ENCODE measurements at places on chromosomes 11 and 22. TPM values are rescaled to one million over a fixed set of nuclear protein-coding genes. Genes with fewer than 3 reads are reported as not detected.
A peak's percentile ranks its signal among the peaks of the same experiment; 100 is the strongest.

DNA sequence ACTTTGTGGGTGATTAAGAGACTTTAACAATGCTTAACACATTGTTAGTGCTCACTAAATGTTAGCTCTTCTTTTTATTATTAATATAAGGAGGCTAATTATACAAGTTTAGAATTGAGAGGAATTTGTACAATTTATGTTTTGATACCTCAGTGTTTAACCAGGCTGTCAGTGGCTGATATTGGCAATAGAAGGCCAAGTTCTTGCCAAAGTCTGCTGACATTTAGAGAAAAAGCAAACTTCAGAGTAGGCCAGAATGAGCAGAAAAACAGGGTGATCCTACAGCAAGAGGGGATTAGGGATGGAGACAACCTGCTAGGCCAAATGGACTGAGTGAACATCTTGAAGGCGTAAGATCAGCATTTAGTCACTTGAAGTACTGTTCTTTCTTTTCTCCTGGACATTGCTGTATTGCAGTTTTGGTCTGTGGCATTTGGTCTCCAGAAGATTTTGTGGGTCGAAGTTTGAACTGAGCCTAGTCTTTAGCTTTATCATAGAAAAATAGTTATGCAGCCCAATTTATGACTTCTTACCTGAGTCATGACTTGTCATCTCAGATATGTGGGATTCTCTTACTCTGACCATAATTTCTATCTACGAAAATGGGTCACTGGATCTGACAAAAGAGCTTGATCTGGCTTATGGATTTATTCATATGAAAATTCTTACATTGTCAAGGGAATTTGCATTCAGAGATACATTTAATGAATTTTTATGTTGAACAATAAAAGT is 9.0 kb downstream of the TRIM44 start:
- DNase-seq, result peak; percentile 14

DNA sequence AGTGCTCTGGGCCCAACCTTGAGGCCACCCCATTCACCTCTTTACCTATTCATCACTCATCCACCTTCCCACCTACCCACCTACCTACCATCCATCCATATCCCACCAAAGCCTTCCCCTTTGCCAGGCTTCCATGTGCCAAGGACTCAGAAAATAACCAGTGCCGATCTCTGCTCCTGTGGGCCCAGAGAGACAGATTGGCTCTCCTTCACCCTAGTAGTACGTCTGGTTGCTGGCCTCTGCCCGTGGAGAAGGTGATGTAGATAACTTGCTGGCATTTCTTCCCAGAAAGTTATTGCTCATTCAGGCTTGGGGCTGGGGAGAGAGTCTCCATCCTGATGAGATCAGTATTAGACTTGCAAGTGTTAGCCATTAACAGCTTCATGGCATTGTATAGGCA is 45.2 kb downstream of the NEU3 start:
- no peak for DNase-seq

DNA sequence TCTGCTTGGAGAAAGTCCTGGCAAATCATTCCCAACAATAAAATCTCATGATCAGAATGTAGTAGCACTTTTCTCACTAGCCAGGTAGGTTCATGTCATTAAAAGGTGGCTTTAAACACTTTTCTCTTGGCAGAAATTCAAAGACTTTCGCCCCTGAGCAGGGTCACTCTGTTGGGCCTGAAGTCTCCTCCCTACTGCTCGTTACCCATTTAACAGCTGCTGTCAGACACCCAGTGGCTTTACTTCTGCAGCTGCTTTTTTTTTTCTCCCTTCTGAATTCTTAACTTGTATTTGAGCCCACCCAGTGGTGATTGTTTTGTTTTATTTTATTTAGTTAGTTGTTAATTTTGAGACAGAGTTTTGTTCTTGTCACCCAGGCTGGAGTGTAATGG is 25.0 kb downstream of the ARHGAP8 start:
- no peak for DNase-seq

DNA sequence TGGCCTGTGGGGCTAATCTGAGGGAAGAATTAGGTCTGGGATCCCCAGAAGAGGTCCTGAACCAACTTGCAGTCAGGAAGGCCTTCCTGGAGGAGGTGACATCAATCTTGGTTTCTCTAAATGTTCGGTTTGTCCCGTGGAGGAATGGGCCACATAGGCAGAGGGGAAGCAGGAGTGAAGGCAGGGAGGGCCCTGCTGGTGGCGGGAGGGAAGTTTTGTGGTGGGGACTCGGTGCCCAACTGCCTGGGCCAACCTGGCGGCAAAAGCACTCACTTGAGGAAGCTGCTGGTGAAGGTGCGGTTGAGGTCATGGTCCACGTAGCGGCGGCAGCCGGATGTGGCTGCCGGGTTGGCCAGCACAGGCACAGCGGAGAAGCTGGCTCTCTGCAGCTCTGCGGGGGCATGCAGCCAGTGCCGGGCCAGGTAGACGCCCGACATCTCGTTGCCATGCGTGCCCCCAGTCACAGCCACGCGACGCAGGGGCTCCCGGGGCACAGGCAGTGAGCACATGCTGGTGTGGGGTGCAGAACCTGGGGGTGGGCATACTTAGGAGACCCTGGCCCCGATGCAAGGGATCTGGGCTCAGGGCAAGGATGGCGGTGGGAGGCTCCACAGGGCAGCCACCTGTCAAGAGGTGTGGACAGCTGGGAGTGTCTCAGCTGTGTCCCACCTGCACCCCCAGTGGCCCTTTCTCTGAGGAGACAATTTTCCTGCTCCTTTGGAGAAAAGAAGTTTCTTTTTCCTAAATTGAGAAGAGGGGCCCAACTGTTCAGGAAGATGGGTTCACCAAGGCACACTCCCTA is 3.8 kb downstream of the ACY3 start:
- DNase-seq, result no peak

GRCh38 chr22:46612904-46613605 is 7.1 kb upstream of the GRAMD4 start:
- no peak for DNase-seq

GRCh38 chr11:59030037-59030436 is 56.1 kb upstream of the GLYATL1B start:
- DNase-seq, result no peak

DNA sequence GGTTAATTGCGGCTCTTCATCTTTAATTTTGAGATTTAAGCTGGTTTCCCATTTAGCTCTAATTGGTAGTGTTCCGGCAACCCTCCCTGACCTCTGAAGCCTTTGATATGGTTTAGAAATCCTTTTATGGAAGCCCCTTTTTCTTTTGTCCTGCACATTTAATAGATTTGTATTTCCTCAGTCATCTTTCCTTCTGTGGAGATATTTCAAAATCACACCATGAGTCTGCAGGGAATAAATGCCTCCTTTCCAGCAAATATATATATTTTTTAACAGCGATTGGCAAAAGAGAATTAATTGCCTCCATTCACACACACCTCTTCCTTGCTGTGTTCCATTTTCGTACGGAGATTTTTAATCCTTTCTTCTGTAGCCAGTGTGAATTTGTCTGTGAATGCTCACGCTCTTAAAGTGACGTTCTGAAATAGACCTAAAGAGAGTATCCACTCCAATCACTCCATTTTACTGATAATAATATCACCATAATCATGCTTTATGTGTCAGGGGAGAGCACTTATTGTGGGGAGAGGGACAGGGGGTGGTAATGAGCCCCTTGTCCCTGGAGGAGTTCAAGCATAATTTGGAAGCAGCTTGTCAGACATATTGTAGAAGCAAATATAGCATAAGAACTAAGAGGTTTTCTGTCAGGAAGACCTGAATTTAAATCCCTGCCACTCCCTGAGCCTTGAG is 142.5 kb upstream of the SYT13 start:
- DNase-seq, result no peak

- DNase-seq, result no peak
Measured at GRCh38 chr11:11972730-11973341, 35.6 kb downstream of the DKK3 start.

DNA sequence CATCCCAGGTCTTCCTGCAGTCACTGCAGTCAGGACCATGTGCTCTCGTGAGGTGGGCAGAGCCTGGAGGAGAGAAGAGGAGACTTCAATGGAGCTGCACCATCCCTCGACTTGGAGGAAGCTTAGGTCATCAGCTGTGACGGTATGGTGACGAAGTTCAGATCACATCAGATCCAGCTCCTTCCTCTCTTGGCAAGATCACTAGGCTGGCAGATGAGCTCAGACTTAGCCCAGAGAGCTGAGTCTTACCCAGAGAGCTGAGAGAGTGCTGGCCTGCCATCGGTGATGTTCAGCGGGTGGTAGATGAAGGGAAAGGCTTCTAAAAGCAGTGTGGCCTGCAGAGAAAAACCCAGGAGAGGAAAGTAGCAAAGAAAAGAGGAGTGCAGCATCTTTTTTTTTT is 1.8 kb upstream of the SLC15A3 start:
- DNase-seq, result peak; percentile 56

DNA sequence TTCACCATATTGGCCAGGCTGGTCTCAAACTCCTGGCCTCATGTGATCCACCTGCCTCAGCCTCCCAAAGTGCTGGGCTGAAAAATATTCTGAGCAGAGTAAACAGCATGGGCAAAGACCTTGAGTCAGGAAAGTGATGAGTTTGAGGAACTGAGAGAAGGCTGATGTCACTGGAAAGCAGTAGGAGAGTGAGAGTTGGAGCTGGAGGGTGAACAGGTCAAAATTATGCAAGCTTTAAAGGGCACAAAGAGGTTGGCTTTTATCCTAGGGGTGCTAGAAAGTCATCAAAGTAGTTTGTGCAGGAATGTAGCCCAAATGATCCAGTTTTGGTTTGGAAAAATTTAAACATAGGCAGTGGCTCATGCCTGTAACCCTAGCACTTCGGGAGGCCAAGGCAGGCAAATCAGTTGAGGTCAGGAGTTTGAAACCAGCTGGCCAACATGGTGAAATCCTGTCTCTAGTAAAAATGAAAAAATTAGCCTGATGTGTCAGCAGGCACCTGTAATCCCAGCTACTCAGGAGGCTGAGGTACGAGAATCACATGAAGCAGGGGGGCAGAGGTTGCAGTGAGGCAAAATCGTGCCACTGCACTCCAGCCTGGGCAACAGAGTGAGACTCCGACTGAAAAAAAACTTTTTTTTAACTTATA is 44.7 kb upstream of the CXCR5 start:
- no peak for DNase-seq

GRCh38 chr22:48948575-48949170 is 879.0 kb downstream of the BRD1 start:
- DNase-seq, result no peak

- no peak for DNase-seq
Measured at GRCh38 chr11:1203505-1204271, 19.2 kb upstream of the MUC5B start.

DNA sequence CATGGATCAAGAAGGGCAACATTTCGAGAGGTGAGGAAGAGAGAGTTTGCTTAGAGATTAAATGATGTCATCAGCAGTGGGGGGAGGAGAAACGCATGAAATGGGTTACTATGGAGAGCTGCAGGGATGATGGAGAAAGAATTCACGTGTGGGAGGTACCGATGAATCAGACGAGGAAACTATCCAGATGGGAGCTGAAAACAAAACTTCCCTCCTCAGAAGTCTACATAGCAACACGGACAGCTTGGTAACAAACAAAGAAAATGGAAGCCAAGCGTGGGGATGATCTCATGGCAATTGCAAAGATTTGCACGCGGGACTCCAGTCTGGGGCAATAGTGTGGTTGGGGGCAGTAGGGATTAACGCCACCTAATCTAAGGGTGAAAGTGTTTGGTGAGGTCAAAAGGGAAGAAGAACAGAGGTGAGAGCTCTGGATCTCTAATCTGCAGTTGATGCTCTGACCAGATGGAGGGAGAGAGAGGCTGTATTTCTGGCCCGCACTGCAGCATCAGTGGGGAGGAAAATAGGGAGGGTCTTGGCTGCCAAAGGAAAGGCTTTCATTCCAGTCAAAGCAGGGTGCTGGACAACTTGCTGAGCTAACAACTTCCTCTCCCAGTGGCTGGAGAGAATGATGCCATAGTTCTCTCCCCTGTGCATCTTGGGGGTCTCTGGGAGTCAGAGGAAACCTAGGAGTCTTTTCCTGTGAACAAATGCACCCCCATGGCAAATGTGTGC is 43.4 kb upstream of the CSNK2A3 start:
- DNase-seq, result peak; percentile 87

DNA sequence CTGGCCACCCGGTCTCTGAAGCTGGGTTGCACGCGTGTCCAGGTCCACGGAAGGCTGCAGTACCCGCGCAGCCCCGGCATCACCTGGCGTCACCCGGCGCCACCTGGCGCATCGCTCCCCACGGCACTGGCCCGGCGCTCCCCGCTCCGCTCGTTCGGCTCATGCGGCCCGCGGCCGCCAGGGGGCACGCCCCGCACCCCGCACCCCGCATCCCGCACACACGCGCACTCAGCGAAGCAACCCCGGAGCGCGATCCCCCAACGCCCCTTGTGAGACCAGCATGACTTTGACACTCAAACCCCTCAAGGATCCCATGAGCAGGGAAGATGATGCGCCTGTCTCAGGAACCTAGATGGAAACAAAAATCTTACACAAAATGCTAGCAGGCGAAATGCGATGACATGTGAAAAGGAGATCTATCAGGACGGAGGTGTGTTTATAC is 11.9 kb downstream of the B3GNT6 start:
- no peak for DNase-seq

GRCh38 chr11:129236850-129237249 is 44.7 kb upstream of the ARHGAP32 start:
- no peak for DNase-seq

GRCh38 chr11:70002433-70002832 is 75.7 kb upstream of the ANO1 start:
- DNase-seq, result no peak

SAA4 gene
- 0.27 TPM for total RNA-seq

OR8G5 gene
- not detected for total RNA-seq

FXYD2 gene
- not detected for total RNA-seq

SEC14L2 gene
- 5.8 TPM for total RNA-seq

PEX16 gene
- 14.6 TPM for total RNA-seq

SMCO4 gene
- 6.7 TPM for total RNA-seq

CRYBB2 gene
- not detected for total RNA-seq

All from fibroblast of the aortic adventitia (primary cell).